ENCODE measurements at places on chromosomes 5 and 9. TPM values are rescaled to one million over a fixed set of nuclear protein-coding genes. Genes with fewer than 3 reads are reported as not detected.

The RUSC2 gene
- total RNA-seq: 51.2 TPM

The CCDC192 gene
- not detected for total RNA-seq

The AGGF1 gene
- 45.2 TPM for total RNA-seq

The DNAH5 gene
- total RNA-seq: 5.5 TPM

All from occipital lobe (tissue), 3 donors.